Stimulated activated CD8-positive, alpha-beta memory T cell treated with anti-CD3 and anti-CD28 coated beads, Interleukin-2, amount 100 ng/mL, for 1 hour (primary cell): ENCODE measurements at places on chromosomes 11 and 22.

DNA sequence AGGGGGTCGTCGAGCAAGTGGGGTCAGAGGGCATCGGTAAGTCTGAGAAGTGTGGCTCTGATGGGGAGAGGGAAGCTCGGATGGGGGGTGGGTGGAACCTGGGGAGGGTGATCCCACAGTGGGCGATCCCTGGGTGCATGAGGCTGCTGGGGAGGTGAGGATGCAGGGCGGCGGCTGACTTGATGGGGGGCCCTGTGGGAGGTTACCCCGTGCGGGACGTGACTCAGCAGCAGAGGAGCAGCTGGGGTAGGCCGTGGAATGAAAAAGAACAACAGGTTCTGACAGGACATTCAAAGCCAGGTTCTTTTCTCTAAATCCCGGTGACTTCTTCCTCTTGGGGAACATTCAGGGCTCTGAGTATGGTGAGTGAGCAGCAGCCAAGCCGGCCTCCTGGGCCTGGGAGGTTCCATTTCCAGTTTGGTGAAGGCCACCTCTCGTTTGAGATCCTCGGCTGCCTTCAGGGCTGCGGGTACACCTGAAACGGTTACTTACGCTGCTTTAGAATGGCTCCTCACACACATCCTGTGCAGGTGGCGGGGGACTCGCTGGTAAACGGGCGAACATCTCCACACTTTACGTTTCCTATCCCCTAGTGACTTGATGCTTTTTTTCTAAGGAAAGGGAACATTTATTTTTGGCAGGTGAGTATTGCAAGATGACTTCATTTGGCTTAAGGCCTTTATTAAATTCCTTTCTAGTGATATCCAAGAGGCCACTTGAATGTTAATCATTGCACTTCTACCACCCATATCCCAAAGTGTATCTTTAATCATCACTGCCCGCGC, 278.2 kb downstream of the TBC1D22A start:
- no peak for DNase-seq

- DNase-seq: no peak
These were observed 4.9 kb downstream of the RAB3IL1 start for GRCh38 chr11:61912530-61912898.

GRCh38 chr22:46935506-46936377, 173.3 kb downstream of the TBC1D22A start:
- DNase-seq: no peak

GRCh38 chr22:41264408-41264941, 21.5 kb downstream of the RANGAP1 start:
- no peak for DNase-seq

DNA sequence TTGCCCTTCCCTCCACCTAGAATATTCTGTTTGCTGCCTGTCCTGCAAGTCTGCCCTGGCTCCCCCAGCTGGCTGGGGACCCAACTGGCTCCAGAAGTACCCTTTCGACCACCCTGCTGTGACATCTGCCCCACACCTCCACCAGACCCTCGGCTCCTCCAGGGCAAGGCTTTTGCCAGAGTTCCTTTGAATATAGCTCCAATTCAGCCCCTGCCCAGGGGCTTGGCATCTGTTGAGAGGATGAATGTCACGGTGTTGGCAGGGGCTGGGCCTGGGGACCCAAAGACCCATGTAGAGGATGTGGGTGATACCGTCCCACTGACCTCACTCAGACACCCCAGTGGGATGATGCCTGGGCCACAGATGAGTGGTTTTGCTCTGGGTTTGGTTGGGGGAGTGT, 4.0 kb downstream of the NLRP6 start:
- DNase-seq: no peak

DNA sequence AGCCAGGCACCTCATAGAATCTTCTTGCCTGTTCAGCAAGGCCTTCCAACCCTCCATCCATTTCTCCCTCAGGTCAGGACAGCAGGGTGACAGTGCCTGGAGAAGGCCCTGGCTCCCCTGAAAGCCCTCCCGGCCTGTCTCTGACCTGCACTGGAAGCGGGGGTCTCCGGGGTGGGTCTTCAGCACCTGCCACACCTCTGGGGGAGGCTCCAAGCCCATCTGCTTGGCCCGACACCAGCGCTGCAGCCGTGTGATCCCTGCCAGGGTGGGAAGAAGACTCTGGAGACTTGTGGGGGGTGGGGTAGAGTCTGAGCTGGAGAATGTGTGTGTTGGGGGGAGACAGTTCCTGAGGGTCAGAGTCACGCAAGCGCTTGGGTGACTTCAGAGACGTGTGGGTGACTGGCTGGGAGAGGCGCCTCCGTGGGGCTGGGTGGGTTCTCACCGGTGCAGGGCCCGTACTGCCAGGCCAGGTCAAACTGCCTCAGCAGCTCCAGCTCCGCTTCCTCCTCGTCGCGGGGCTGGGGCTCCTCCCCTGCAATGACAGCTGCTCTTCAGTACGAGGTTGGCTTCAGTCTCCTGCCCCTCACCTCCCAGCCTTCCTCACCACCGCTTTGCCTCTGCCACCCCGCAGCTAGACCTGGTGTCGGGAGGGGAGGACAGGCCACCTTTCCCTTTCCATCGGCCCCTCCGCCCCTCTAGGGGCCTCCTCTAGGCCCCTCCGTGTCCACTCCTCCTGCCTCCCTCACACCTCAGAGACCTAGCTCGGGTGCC, 615 bp downstream of the POLD4 start:
- DNase-seq: no peak

DNA sequence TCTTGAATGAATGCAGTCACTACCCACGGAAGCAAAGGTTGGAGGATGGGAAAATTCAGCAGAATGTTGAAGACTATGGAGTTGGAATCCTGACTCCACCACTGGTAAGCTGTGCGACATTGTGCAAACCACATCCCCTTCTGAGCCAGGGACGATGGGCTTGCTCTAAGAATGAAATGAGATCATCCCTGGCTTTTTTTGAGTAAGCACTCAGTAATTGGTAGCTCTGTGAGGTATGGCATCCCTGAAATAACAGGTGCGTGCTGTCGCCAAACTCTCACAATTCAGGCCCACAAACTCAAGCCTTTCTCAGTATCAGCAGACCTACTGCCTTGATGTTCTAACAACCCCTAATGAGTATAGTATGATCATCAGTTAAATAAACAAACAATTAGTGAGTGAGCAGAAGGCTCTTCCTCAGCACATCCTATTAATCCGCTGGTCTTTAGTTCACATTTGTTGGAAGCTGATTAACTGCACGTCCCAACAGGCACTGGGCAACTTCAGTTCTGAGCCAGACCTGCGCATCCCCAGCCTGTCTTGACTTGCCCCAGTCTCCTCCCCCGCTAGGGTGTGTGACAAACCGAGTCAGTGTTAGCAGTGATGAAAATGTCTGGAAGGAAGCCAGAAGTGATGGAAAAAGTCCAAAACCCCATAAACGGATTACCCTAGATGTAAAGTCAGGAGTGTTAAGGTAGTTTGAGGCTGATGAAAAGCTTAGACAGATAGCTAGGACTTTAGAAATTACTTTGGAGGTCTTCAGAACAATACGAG, 235.5 kb downstream of the GRIK4 start:
- no peak for DNase-seq

DNA sequence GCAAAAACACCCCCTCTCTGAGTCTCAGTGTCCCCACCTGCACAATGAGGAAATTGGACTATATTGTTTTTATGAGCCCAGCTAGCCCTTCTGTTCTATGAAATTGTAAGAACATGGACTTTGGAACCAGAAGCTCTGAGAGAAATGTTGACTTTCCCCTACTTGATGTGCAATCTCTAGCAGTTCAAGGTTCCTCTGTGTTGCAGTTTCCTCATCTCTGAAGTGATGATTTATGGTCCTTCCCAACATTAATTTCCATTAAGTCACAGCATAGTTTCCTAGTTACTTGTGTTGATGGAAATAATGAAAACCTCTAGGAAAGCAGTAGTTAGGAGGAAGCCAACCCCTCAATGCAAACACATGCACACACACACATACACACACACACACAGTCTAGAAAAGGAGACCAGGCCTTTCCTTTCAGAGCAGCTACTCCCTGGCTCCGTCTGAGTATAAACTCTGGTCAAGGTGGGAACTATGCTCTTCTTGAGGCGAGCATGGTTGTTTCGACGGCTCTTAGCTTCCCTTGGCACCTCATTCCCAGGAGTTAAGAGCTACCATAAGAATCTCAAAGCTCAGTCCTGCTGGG, 518.4 kb downstream of the SOX6 start:
- DNase-seq: no peak

DNA sequence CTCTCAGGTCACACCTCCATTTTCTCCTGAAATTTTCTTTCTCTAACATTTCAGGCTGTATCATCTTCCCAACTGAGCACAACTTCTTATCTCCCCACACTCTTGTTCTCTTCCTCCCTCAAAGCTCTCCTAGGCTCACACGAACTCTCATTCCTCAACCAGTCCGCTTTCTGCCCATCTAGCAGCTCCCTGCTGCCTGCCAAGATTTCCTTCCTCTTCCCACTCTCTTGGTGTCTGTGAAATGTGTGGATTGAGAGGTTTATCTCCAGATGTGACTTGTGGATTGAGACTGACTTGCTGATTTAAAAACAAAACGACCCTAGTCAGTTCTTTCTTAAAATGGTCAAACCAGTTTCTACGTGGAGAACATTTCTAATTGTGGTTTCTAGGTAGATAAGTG, 106.3 kb downstream of the MTNR1B start:
- DNase-seq: no peak

DNA sequence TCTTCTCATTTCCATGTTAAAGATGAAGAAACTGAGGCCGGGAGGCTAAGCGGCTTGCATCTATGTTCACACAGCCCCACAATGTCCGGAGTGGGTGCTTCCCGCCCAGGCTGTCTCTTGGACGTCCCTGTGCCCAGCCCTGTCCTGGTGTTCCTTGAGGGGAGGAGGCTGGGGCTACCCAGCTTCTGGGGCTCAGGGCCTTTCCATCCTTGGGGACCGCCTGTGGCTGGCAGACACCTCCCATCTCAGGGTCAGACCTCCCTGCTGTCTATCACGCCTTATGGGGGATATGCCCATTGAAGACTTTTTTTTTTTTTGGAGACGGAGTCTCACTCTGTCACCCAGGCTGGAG, 95.5 kb downstream of the WNT7B start:
- DNase-seq: no peak

- no peak for DNase-seq
These were observed 142.2 kb downstream of the WNT7B start for GRCh38 chr22:45834795-45835194.

DNA sequence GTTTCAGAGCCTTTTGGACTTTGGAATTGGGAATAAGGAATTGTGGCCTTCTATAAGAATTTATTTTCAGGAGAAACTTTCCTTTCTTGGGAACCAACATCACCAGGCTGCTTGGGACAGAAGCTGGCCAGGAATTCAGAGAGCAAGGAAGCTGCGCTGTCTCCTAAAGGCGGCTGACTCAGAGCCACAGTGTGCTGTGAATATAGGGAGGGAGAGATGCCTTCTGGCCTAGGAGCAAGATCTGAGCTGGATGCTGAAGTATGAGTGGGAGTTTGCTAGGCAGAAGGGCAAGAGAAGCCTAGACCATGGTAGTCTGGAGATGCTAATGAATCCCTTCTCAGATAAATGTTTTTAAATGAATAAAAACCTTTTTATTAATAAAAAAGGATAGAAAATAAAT, 213.7 kb upstream of the TBCEL start:
- no peak for DNase-seq

DNA sequence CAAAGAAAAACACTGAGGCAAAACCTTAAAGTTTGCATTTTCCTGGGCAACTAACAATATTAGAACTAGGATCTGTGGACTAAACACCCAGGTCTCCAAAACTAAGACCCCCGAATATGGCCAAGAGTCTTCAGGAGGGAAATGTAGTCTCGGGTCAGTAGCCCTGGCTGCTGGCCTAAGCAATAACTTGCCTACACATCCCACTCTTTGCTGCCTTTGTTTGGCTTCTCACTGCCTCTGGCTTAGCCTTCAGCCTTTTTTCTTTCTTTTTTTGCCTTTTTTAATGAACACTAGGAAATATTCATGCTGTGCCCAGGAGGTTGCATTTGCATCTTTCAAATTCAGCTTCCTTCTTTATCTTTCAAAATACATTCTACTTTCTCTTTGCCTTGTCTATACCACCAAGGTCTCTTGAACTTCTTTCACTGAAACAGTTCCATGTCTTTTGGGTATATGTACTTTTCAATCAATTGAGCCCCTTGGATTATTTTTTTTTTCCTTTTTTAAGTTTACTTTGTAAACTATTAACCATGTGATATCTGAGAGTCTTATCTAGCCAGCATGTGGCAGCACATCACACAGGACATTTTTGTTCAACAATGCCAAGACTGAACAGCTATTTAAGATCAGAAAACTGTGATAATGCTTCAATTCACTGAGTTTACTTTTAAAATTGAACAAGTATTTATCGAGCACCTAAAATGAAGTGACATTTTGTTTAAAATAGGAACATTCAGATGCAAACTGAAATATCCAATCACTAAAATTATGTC, 165.0 kb upstream of the TRPC6 start:
- DNase-seq: no peak

DNA sequence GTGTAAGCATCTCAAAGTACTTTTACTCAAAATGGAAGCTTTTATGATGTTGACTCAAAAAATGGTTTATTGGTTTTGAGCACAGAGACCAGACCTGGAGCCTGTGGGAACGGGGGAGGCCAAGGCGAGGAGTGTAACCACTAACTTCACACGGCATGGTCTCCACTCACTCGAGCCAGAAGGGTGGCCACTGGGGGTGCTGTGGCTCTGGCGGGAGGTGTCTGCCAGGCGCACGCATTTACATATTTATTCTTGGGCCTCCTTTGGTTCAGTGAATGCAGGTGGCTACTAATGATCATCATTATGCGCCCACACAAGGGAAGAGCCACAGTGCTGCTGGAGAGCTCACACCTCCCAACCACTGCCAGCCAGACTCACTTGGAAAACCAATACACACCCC, 64.6 kb downstream of the FLRT1 start:
- no peak for DNase-seq

GRCh38 chr11:119942583-119943297, 195.2 kb downstream of the TRIM29 start:
- no peak for DNase-seq

- no peak for DNase-seq
These were observed 89.7 kb upstream of the CARD18 start for GRCh38 chr11:105229257-105229656.

- DNase-seq: no peak
These were observed 34.4 kb upstream of the CALCB start for GRCh38 chr11:15038963-15039362.

DNA sequence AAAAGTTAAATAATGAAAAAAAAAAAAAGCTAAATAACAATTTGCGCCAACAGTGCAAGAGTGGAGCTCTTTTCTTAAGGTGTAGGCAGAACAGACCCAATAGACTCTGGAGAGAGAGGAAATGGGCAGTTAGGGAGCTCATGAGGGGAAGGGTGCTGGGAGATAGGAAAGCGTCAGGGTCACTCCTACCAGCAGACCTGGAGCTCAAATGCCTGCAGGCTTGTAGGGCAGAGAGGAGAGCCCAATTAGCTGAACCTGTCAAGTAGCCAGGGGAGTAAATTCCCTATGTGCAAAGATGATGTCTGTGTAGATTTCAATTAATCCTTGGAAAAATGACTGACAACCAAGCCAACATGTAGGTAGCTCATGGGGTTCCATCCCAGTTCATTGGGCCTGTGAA, 73.0 kb downstream of the RAB30 start:
- DNase-seq: no peak

DNA sequence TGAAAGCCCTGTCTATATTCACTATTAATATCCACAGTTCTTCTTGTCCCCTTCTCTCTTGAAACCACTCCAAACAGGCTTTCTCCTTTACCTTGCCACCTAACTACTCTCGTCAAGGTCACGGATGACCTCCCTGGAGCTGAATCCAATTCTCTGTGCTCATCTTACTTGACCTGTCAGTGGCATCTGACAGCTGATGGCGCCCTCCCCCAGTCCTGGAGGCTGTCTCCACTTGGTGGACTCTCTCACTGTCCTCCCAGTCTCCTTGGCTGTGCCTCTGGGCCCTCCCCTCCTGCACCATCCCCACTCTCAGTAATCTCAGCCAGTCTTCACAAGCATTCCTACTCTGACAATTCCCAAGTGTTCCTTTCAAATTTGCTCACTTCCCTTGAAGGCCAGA, 8.7 kb downstream of the TNKS1BP1 start:
- DNase-seq: no peak
